ENCODE measurements at places on chromosomes 3 and 15.

GRCh38 chr3:130700541-130700940 is 46.1 kb downstream of the PIK3R4 start:
- DNase-seq = no peak

DNA sequence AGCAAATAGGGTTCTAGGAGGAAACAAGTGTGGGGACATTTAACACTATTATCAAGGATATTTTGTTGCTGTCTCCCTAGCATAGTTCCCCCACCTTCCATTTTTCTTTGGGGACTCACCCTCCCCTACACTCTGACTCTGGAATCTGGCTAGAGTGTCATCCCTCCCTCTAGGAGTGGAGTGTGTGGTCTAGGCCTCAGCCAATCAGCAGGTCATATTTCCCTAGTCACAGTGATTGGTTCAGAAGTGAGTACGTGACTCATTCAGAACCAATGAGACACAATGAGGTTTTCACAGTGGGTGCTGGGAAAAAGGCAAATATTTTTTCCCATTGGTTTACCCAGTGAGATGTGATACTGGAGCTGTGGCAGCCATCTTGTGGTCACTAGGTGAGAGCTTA is 234.4 kb downstream of the SHQ1 start:
- DNase-seq = no peak

DNA sequence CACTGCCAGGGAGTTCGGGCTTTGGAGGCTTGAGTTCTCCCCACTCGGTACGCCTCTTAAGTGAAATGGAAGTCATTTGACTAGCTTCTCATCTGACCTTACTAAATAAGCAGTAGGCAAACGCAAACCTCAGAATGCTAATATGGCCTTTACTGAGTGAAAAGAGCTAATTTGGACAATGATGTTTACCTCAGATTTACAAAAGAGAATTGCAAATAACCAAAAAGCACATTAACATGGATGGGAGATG is 1.6 kb upstream of the RNU6-1 start:
- no peak for DNase-seq

GRCh38 chr3:51751287-51751686 is 27.8 kb downstream of the IQCF6 start:
- no peak for DNase-seq

GRCh38 chr3:104989878-104990277 is 376.8 kb upstream of the ALCAM start:
- no peak for DNase-seq

- no peak for DNase-seq
Observed at GRCh38 chr15:46408312-46408711, 773.5 kb downstream of the SQOR start.

- no peak for DNase-seq
Observed at GRCh38 chr3:180619723-180620122, 17.8 kb downstream of the TTC14 start.

GRCh38 chr3:148625095-148625736 is 72.5 kb upstream of the AGTR1 start:
- no peak for DNase-seq

Measured in activated naive CD8-positive, alpha-beta T cell treated with anti-CD3 and anti-CD28 coated beads, Interleukin-2, amount 50 U/mL, for 16 hours (primary cell).